ENCODE measurements at places on chromosomes 2 and 18.

DNA sequence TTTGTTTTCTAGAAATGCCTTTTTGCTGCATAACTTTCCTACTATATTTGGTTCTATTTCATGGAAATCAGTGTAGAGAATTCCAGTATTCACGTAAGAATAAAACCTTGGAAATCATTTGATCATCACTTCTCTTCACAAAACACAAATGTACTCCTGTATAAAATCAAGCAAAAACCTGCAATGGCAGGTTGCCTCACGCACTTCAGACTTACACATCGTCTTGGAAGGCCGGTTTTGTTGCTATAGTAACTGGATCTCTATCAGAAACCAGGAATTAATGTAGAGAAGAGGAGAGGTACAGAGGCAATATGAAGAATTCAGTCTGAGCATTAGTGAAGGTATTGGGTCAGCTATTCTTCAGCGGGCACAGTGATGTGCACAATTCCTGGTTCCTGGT is 370.7 kb upstream of the CYRIA start:
- no peak for DNase-seq

GRCh38 chr2:230226051-230226551 is 565 bp downstream of the SP140 start:
- no peak for DNase-seq

GRCh38 chr18:36328385-36328858 is 30.9 kb downstream of the FHOD3 start:
- no peak for DNase-seq

DNA sequence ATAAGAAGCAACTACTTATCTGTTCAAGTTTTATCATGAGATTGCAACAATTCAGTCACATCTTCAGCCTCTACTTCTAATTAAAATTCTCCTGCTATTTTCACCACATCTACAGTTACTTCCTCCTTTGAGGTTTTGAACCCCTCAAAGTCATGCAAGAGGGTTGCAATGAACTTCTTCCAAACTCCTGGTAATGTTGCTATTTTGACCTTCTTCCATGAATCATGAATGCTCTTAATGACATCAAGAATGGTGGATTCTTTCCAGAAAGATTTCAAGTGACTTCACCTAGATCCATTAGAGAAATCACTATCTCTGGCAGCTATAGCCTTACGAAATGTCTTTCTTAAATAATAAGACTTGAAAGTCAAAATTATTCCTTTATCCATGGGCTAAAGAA is 1052.8 kb upstream of the NRXN1 start:
- DNase-seq = no peak

DNA sequence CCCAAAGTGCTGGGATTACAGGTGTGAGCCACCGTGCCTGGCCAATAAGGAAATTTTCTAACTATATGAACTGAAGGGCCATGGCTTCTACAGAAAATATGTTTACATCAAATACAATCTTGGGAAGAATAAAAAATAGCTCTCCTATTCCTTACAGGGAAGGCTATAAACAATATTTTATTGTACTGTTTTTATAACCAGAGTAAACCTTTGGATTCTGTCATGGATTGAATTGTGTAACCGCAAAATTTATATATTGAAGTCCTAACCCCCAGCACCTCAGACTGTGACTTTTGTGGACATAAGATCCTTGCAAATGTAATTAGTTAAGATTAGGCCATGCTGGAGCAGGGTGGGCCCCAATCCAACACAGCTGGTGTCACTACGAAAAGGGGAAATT is 8.3 kb downstream of the HSBP1L1 start:
- DNase-seq = no peak

GRCh38 chr2:69494126-69494525 is 56.9 kb upstream of the NFU1 start:
- DNase-seq = no peak

- no peak for DNase-seq
Measured at GRCh38 chr2:145352484-145352883, 832.6 kb upstream of the ZEB2 start.

GRCh38 chr18:44943311-44943881 is 262.7 kb downstream of the SETBP1 start:
- no peak for DNase-seq

- DNase-seq = no peak
Measured at GRCh38 chr18:68147728-68148127, 567.2 kb downstream of the TMX3 start.

GRCh38 chr2:26652361-26653041 is 11.3 kb upstream of the CIB4 start:
- no peak for DNase-seq

DNA sequence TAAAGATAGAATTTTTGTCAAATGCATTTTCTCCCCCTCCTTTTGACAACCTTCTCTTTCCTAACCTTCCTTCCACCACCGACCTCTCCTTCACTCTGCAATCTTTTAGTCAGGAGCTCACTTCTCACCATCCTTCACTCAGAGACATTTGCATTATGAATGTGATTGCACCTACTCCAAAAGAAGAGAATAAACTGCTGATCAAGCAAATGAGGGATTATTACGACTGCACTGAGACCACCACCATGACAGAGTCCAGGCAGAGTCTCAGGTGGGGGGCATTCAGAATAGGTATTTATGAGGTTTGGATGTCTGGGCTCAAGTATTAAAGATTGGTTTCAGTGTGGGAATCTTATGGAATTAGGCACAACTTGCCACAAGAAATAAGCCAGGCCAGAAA is 483.9 kb downstream of the PTH2R start:
- DNase-seq = no peak

DNA sequence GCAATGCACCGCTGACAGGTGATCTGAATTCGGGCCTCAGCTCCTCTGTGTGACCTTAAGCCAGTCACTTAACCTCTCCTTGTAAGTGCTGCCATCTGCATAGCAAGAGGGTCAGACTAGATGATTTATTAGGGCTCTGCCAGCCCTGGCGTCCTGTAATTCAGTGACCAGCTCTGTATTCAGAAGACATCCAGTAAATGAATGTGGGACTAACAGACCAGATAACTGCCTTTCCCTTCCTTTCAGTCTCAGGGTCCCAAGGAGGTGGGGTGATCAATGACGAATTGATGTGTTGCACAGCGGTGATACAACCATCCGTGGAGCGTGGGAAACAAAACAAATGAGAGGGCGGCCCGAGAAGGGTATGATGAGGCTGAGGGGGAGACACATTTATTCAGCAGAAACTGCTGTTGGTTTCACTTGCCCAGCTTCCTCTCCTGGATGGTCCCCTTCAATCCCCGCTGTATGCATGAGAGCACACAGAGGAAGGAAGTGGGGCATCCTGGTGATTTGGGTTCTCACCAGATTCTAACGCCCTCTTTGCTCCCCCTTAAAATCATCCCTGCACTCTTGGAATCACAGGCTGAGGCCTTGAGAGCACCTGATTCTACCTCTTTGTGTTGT is 92.8 kb downstream of the VIT start:
- no peak for DNase-seq

- no peak for DNase-seq
Measured at GRCh38 chr2:181380581-181380980, 76.6 kb upstream of the ITGA4 start.

GRCh38 chr2:182043861-182044260 is 58.2 kb downstream of the PPP1R1C start:
- DNase-seq = no peak

DNA sequence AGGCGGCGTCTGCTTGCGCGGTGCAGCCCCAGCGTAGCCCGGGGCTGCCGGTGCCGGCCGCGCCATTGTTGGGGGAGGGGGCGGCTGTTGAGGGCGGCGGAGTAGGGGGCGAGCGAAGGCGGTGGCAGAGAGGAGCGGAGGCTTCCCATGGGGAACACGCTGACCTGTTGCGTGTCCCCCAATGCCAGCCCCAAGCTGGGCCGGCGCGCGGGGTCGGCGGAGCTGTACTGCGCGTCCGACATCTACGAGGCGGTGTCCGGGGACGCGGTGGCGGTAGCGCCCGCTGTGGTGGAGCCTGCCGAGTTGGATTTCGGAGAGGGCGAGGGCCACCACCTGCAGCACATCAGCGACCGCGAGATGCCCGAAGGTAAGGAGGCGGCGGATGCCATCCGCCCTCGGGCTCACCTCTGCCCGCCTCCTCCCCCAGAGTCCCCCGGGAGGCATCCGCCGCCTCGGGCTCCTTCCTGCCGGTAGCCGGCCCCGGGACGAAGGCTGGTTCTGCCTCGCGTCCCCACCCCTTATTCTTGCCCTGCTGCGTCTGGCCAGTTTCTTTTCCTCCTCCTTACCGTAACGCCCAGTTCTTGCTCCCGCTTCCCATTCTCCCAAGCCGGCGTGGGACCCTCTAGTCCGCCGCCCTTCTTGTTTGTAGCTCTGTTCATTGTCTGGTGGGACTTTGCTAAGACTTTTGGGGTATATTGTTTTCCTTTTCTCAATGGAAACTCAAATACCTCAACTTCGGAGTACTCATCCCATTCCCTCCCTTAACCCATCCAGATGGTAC is 500 bp downstream of the CCNYL1 start:
- DNase-seq = peak; percentile 41

GRCh38 chr2:179020156-179020750 is 29.7 kb downstream of the CCDC141 start:
- peak; percentile 16 for DNase-seq

DNA sequence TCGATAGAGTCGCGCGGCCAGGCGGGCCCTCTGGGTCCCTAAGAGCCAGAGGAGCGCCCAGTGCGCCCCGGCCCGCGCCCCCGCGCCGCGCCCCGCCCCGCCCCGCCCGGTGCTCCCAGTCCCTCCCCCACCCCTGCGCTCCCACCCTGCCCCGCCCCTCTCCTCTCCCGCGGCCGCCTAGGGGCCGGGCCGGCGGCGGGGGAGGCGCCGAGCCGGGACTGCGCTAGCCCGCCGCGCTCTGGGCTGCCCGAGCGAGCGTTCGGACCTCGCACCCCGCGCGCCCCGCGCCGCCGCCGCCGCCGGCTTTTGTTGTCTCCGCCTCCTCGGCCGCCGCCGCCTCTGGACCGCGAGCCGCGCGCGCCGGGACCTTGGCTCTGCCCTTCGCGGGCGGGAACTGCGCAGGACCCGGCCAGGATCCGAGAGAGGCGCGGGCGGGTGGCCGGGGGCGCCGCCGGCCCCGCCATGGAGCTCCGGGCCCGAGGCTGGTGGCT is at the start of gene GPC1:
GPC1 (plus strand) TSS at position 207 of the 491 bp plus-strand sequence; CDS start at position 463, 256 bp downstream.
- DNase-seq = peak; percentile 55

- no peak for DNase-seq
Measured at GRCh38 chr2:69509011-69509749, 71.9 kb upstream of the NFU1 start.

DNA sequence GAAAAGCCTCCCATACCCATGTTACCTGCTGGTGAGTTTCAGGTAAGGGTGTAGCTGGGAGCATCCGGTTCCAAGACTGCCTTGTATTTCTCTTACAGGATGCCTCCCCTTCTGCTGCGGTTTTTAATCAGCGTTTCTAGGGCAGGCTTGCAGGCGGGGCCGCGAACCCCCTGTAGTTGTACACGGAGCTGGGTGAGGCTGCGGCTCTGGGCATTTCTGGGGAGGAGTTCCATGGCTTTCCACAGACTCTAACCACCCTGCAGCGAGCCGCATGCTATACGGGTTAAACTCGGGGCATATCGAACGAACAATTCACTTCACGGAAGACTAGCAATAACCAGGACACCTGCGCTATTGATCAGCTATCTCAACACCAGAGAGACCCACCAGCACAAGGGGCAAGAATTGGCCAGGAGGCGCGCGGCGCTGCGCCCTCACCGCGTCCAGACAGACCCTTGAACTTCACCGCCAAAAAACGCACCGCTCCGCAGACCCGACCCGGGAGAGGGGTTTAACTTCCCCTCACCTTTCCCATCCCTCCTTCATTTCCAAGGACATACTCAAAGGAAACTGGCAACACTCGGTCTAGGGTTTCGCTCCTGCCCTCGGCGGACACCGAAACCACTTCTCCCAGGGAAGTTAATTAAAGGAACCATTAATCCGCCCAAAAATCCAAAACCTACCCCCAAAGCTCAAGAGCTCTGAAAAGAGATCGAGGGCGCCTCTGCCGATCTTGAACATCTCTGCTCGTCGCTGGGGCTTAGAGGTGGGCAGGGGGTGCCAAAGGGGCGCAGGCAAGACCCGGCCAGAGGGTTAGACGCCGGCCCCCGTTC is 909 bp downstream of the TGFA start:
- DNase-seq = no peak

- DNase-seq = no peak
Measured at GRCh38 chr2:233082931-233083755, 23.0 kb downstream of the INPP5D start.

DNA sequence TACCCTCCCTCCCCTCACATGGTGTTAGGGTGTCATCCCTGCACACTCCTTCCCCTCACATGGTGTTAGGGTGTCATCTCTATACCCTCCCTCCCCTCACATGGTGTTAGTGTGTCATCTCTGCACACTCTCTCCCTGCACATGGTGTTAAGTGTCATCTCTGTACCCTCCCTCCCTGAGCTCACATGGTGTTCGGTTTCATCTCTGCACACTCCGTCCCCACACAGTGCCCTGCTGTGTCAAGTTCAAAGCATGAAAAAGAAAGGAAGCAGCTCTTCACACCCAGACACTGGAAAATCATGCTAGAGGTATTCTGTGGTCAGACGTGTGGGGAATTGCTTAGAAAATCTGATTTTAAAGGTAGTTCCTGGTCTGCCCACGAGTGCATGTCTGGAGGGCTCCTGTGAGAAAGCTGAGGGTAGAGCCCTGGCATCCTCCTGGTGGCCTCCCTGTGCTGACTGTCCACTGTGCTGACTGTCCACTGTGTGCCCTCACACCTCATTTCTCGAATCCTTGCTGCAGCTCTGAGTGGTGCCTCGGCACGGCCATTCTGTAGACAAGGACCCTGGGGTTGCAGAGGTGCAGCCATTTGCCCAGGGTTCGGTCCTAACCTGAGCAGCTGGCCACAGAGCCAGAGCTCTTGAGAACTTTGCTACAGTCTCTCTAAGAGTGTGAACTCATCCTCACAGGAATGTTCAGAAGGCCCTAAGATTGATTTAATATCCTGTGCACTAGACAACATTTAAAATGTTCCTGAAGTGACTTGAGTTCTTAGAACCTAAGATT is 69.1 kb upstream of the NFATC1 start:
- DNase-seq = no peak

DNA sequence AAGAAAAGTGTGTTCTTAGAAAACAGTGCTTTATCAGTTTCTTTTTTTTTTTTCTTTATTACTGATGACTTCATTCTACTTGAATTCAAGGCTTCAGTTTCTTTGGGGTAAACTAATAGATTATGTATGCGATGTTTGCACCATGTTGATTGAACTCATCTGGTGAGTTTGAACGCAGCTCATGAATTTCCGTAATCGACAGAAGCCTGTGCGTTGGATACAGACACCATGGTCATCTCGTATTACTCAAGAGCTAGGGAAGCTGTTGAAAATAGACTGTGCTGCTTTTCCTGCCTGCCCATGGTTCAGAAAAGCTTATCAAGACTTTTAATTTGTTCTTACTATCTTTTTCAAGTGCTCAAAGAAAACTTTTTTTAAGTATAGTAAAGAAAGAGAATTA is 185.5 kb upstream of the NRP2 start:
- DNase-seq = no peak

- DNase-seq = no peak
Measured at GRCh38 chr2:105937498-105938097, 192.9 kb downstream of the NCK2 start.

GRCh38 chr18:67265464-67266245 is 250.9 kb downstream of the DSEL start:
- no peak for DNase-seq
